Suppressor macrophage treated with lipopolysaccharide for 4 hours (primary cell): ENCODE measurements at places on chromosomes 3 and 15.

- DNase-seq = no peak
These were observed 94.5 kb upstream of the SOX14 start for GRCh38 chr3:137669519-137670060.

GRCh38 chr15:92050220-92050898, 196.9 kb downstream of the SLCO3A1 start:
- no peak for DNase-seq

DNA sequence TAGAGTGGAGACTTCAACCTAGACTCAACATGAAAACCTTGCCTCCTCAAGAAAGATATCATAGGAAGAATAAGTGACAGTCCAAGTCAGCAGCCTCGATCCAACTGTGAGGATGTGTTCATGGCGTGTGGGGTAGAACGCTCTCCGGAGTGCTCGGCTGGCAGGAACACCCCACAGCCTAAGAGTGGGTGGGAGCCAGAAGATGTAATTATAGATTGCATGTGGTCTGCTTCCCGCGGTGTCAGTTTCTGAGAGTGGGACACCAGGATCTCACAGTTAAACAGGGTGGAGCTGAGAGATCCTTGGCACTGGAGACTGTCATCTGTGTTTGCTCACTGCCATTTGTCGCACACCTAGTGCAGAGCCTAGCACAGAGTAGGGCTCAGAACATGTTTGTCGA, 158.0 kb downstream of the CTNNB1 start:
- DNase-seq = no peak

DNA sequence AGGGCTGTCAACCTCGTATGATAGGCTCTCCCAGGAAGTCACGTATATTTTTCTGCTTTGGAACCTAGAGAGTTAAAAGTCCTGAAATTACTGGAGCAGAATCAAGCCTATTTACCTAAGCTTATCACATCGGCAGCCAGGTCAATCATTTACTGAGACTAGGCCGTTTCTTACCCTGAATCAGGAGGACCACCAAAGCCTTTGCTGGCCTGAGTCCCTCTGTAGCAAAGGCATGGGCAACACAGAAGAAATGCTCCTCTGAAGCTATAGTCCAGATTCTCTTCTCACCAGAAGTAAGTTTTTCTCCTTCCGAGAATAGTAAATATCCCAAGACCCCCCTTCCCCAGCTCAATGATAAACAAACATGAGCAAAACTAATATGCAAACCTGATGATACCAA, 125.9 kb upstream of the PHLDB2 start:
- no peak for DNase-seq

DNA sequence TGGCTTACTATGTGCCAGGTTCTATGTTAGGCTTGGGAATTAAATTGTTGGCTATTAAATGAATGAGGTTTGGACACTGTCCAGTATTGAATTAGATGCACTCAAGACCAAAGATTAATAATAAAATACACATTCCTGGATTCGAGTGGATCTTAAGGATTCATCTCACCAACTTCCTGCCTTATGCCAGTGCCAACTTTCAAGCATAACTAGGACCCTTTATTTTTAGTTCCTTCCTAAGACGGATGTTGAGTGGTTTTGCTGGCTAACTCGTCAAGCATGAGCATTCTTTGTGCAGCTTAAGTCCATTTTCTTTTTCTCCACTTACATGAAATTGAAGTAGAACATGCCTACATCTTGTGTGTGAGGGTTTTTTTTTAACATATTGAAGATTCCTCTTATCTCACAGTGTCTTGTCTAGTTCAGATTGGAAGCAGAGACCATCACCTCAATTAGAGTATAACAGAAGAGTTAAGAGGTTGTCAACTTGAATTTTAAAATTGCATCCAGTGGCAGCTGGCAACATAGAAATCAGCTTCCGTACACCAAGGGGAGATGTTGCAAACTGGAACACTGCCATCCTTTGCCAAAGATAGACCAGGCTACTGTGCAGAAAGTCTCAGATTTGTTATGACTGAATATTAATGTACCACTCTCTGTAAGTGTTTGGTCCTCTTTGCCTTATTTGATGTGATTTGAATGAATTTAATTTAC, 106.3 kb upstream of the BFSP2 start:
- DNase-seq = no peak

DNA sequence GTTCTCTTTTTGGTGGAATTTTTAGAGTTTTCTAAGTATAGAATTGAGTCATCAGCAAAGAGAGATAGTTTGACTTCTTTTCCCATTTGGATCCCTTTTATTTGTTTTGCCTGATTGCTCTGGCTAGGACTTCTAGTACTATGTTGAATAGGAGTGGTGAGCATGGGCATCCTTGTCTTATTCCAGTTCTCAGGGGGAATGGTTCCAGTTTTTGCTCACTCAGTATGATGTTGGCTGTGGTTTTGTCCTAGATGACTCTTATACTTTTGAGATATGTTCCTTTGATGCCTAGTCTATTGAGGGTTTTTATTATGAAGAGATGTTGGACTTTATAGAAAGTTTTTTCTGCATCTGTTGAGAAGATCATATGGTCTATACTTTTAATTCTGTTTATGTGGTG, 72.5 kb downstream of the TNFAIP8L3 start:
- DNase-seq = no peak

GRCh38 chr3:71652781-71653413, 69.4 kb upstream of the FOXP1 start:
- DNase-seq = peak; percentile 69

- no peak for DNase-seq
These were observed 7.3 kb downstream of the CSK start for GRCh38 chr15:74789171-74789631.

DNA sequence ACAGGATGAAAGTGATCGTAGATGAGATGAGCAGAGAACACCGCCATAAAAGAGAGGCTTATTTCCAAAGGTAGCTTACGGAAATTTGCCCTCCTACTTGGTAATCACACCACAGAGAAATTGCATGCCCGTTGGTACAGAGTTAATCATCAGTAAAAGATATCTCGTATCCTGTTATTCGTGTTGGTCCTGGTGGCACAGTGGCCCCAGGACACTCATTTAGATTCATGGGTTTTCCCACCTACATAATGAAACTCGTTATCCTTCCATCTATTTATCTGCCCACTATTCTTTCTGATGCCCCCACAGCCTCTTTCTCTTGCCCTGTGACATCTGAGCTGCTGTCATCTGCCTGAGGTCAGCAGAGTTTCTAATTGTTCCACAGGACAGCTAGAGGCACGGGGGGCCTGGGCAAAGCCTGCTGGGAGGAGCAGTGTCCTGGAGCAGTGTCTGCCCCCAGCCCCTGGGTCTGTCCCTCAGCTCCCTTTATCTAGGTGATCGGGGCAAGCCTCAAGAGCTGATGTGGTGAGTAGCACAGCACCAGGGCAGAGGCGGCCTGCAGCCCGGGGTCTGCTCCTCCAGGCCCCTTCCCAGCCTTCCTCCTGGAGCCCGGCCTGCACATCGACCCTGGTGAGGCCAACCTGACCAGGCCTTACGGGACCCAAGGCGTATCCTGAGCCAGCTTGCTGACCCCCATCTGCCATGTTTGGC, 42.2 kb downstream of the PXYLP1 start:
- no peak for DNase-seq

GRCh38 chr15:43056696-43057095, 49.1 kb downstream of the UBR1 start:
- DNase-seq = no peak

DNA sequence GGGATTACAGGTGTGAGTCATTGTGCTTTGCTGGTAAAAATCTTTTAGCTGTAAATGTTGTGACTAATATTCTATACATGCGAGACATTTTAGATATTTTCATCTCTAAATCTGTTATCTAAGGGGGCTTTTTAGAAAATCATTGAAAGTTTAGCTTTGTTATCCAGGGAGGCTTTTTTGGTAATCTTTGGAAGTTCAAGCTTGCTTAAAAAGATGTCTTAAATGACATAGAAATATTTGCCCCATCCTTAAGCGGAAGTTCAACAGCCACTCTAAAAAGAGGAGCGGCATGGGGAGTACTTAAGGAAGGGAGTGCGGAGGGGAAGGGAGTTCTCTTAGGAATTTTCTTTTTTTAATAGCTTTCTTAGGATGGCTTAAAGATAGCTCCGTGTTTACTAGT, 26.1 kb downstream of the DNAJC13 start:
- no peak for DNase-seq

DNA sequence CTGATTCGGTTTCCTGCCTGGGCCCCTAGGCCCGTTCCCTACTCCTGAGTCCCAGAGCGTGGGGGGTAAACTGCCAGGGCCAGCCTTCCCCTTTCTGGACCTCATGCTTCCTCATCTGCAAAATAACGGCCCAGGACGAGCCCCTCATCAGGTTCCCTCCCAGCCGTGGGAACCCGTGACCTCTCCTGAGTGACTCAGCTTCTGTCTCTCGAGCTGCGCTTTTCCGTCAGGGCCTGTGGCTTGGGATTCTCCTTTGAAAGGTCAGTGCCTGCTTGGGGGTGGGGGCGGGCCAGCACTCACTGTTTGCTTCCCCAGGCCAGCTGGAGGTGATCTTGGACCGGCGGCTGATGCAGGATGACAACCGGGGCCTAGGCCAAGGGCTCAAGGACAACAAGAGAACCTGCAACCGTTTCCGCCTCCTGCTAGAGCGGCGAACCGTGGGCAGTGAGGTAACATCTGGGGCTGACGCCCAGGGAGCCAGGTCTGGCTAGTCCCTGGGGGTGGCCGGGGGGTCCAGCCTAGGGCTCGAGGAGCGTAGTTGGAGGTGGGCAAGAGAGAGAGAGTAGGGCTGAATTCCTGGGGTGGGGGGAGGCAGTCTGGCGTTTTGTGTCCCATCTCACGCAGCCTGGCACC, 12.8 kb downstream of the MAN2A2 start:
- peak; percentile 97 for DNase-seq

DNA sequence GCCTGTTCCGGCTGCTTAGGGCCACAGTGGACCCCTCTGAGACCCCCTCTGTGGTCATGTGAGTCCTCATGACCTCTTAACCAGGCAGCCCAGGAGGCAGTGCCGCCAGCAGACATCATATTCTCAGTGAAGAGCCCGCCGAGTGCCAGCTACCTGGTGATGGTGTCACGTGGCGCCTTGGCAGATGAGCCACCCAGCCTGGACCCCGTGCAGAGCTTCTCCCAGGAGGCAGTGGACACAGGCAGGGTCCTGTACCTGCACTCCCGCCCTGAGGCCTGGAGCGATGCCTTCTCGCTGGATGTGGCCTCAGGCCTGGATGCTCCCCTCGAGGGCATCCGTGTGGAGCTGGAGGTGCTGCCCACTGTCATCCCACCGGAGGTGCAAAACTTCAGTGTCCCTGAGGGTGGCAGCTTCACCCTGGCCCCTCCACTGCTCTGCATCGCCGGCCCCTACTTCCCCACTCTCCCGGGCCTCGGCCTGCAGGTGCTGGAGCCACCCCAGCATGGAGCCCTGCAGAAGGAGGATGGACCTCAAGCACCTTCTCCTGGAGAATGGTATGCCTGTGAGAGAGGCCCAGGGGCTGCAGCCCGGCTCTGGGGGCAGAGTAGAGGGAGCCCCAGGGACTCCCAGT, 176.1 kb downstream of the TBC1D2B start:
- no peak for DNase-seq

DNA sequence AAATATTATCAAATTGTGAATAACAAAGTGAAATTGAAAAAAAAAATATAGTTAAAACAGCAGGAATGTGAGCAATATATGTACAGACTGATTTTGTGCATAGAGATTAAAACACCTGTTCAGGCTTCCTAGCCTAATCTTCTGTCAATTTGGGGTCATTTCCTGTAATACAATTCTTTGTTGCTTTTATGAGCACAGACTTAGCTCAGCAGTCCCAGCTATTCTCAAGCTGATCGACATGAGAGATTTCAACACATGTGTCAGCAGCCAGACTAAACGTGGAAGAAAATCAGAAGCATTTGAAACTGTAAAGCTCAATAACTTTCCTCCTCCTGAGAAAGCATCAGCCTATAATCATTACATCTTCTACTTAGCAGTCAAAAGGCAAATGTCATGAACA, 1.6 kb upstream of the FHIT start:
- no peak for DNase-seq

DNA sequence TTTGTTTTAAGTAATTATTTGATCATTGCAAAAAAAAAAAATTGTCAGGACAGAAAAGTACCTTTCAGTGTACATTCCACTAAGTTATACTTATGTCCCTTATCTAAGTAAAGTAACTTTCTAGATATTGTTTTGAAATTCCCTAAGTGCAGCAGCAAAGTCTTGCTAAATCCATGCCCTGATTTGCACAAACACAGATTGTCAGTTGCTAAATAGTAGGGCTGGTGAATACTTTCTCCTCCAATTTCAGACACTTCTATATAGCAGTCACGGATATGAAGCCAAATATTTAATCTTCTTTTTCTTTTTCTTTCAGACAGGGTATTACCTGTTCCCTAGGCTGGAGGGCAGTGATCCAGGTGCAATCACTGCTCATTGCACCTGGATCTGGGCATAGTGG, 12.9 kb downstream of the LRRC2 start:
- no peak for DNase-seq

- no peak for DNase-seq
These were observed 253.2 kb downstream of the RORA start for GRCh38 chr15:60975952-60976351.

GRCh38 chr3:183911763-183912506, 27.3 kb upstream of the PARL start:
- DNase-seq = no peak

- DNase-seq = peak; percentile 49
These were observed 287.7 kb upstream of the NR2F2 start for GRCh38 chr15:96042734-96043224.
